ENCODE measurements at places on chromosomes 7 and 10.

GRCh38 chr10:123442901-123443300 is 223.3 kb upstream of the GPR26 start:
- DNase-seq, result no peak

GRCh38 chr10:23094786-23095403 is 484 bp upstream of the MSRB2 start:
- DNase-seq, result no peak

GRCh38 chr10:85558533-85558932 is 808.1 kb downstream of the GRID1 start:
- no peak for DNase-seq

DNA sequence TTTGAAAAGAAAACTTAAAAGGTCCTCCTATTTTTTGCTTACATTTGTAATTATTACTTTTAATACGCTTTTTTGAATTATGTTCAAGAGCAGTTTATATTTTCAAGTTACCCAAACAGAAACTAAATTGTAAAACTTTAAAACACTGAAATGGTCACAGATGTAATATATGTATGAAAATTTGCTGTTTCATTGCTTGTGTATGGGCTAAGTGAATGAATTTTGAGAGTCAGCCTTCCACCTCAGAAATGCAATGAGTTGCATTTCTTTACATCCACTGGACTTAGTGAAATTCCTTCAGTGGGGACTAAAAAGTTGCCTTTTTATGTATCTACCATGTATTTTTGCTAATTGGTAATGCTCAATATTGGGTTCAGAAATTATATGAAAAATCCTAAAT is 1.6 kb downstream of the VPS26A start:
- no peak for DNase-seq

- no peak for DNase-seq
Observed at GRCh38 chr7:930975-931758, 23.3 kb downstream of the ADAP1 start.

- DNase-seq, result no peak
Observed at GRCh38 chr7:95886501-95887090, 114.2 kb downstream of the DYNC1I1 start.

- no peak for DNase-seq
Observed at GRCh38 chr10:34190580-34190979, 624.5 kb downstream of the PARD3 start.

GRCh38 chr7:40526951-40527715 is 392.3 kb downstream of the SUGCT start:
- no peak for DNase-seq

DNA sequence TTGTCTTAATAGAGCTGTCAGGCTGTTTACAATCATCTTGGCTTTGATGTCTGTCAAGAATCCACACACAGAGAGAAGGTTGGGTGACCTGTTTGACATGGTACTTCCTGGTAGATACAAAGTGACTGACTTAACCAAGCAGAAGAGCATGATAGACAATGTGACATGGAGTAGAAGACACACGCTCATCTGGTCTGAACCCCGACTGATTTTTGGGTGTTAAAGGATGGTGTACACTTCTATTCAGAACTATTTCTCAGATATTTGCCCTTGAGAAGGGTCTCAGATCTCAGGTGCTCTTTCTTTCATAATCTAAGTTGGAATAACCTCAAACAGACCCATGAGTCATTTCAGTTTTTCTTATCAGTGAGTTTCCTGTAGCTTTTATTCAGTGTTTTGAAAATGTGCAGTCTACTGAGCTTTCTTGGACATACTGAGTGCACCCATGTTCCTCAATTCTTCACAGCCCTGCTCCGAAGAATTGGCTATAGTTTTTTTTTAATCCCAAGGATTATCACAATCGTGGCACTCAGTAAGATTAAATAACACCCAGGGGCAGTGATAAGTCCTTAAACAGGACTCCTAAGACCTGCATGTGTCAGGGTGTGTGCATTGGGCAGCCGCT is 46.4 kb upstream of the NXPH1 start:
- no peak for DNase-seq

DNA sequence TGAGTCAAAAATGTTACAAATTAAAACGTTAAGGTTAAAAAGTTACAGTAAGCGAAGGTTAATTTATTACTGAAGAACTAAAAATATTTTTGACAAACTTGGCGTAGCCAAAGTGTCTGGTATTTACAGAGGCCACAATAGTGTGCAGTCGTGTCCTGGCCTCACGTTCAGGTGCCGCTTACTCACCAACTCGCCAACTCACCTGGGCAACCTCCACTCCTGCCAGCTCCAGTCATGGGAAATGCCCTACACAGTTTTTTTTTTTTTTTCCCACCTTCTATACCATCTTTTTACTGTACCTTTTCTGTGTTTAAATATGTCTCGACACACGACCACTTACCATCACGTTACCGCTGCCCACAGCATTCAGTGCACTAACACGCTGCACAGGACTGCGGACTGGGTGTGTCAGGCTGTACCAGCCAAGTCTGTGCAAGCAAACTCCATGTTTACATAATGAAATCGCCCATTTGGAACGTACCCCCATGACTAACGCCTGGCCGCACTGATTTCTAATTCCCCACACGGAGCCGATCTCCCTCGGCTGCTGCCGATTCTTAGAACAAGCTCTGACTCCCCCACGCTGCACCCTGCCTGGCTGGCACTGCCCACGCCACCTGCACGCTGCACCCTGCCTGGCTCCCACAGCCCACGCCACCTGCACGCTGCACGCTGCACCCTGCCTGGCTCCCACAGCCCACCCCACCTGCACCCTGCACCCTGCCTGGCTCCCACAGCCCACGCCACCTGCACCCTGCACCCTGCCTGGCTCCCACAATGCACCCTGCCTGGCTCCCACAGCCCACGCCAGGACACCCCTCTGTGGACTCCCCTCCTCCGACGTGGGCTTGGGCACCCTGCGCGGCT is 203.1 kb downstream of the ZMYND11 start:
- no peak for DNase-seq

GRCh38 chr7:33743594-33743993 is 161.7 kb upstream of the BMPER start:
- DNase-seq, result no peak

DNA sequence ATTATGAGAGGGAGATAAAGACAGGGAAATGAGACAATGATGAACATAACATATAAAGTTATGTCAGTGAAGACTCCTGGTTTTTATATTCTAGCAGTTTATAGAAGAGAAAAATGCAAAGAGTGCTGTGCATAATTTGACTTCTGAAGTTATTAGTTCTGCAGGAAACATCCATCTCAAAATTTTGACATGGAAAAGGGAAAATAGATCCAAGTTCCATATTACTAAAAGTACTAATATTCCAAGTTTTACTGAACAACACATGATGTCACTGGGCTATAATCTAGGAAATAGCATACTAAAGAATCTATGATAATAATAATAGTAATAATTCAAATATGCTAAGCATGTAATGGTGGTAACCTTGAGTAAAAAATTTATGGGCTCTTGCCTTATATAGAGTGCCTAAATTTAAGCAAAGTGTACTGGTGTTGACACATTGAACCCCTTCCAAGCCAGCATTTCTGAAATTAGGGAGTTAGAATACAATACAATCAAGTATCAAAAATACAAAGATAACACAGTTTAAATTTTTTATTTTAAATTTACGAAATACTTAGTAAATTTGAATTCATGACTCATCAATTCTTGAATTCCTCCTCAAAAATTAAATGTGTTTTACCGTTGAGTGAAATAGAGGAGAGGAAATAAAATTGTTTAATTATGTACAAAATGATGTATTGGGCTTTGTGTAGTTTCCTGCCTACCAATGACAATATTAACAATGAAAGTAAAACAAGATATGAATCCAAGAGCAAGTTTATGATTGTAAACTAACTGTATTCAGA is 102.8 kb upstream of the KCND2 start:
- no peak for DNase-seq

DNA sequence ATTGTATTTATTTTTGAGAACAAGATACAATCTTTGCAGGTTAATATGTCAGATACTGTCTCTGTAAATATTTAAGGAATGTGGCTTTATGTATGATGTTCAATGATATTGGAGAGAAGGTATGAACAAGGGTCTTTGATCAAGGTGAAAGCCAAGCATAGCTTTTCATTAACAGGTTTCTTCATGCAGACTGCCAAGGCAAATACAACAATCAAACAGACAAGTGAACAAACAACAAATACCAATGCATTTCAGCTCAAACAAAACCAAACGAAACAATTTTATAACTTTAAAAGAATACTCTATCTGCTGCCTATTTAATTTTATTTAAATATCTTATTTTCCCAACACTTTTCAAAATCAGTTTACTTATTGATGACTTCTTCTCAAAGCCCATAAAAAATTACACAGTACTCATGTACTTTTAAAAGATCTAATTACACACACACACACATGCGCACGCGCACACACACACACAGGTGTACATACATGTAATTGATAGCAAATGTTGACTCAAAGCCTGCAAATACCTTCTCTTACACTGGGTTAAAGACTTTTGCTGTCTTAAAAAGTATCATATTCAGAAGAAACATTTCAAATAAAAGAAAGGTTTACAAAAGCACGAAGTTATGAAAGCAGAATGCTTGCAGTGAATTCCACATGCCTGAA is 201.1 kb upstream of the CCDC6 start:
- no peak for DNase-seq
